ENCODE measurements at places on chromosomes 2 and 18. TPM values are rescaled to one million over a fixed set of nuclear protein-coding genes. Genes with fewer than 3 reads are reported as not detected.

KCMF1 gene
- 60.1 TPM for total RNA-seq

SNRPD1 gene
- 29.9 TPM for total RNA-seq

RMDN2 gene
- total RNA-seq = 8.3 TPM

GTF2A1L gene
- total RNA-seq = 6.2 TPM

SLC9A4 gene
- 19.9 TPM for total RNA-seq

DSEL gene
- total RNA-seq = 12.7 TPM

DSG2 gene
- 103 TPM for total RNA-seq

All from mucosa of gallbladder (tissue), 1 donor.